ENCODE measurements at places on chromosomes 4 and X. TPM values are rescaled to one million over a fixed set of nuclear protein-coding genes. Genes with fewer than 3 reads are reported as not detected.

The CHST7 gene
- 8.9 TPM for total RNA-seq

The CENPI gene
- total RNA-seq: 35.3 TPM

The STARD8 gene
- 2.7 TPM for total RNA-seq

The MAGEH1 gene
- 44.0 TPM for total RNA-seq

The ETNPPL gene
- total RNA-seq: not detected

The RAP2C gene
- total RNA-seq: 12.0 TPM

The BMPR1B gene
- under 0.01 TPM for total RNA-seq

The FGFRL1 gene
- 37.3 TPM for total RNA-seq

The UGT2A1 gene
- not detected for total RNA-seq

The IGSF1 gene
- total RNA-seq: under 0.01 TPM

The WNK3 gene
- 0.50 TPM for total RNA-seq

The ADH1B gene
- 2.9 TPM for total RNA-seq

The TMPRSS11A gene
- total RNA-seq: not detected

The NXF2 gene
- total RNA-seq: not detected

The P2RY4 gene
- 0.15 TPM for total RNA-seq

The ARHGEF6 gene
- total RNA-seq: 5.4 TPM

The GLRA2 gene
- total RNA-seq: not detected

Measured in bronchus fibroblast of lung (primary cell).